Tibial nerve (tissue), 4 donors: ENCODE measurements at places on chromosomes 5 and 9. TPM values are rescaled to one million over a fixed set of nuclear protein-coding genes. Genes with fewer than 3 reads are reported as not detected.

Gene PCDHA6
- total RNA-seq: 1.3 TPM

Gene MEIKIN
- total RNA-seq: not detected

Gene OCLN
- 8.2 TPM for total RNA-seq

Gene CDX1
- total RNA-seq: 0.22 TPM

Gene CCDC187
- total RNA-seq: not detected

Gene CD74
- total RNA-seq: 309 TPM

Gene ABCA1
- 82.0 TPM for total RNA-seq

- no peak overlapping the region for H3K27ac ChIP-seq
- no peaks in the 10 kb centered on the region for H3K36me3 ChIP-seq
- peaks cover 5% of the 10 kb centered on the region for H3K4me1 ChIP-seq
- no peak for DNase-seq
- H3K27me3 ChIP-seq: no peaks in the 10 kb centered on the region
Measured at GRCh38 chr5:176899946-176900779, 1.0 kb upstream of the HK3 start.

- peaks cover 19% of the 10 kb centered on the region for H3K4me1 ChIP-seq
- H3K27me3 ChIP-seq: no peaks in the 10 kb centered on the region
- H3K4me3 ChIP-seq: no peak overlapping the region
- H3K27ac ChIP-seq: peak overlapping the region; percentile 32
Measured at GRCh38 chr5:39426746-39427105, 1.9 kb upstream of the DAB2 start.

DNA sequence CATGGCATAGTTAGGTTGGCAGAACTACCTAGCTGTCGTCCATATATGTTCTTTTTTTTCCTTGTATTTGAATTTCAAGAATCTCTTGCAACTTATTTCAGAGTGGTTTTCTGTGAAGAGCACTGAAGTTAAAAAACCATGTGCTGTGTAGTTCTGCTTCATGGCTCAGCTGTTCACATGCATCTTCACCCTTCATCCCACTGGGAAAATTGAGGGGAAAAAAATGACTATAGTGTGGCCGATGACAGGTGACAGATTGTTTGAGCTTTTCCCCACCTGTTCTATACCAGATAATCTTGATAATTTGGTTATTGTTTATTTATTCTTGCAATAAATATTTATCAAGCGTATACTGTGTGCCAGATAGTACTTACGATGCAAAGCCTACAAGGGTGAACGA is 77.8 kb downstream of the AOPEP start:
- H3K4me1 ChIP-seq: no peaks in the 10 kb centered on the region
- DNase-seq: no peak
- H3K36me3 ChIP-seq: no peaks in the 10 kb centered on the region
- no peak overlapping the region for H3K4me3 ChIP-seq
- no peak overlapping the region for H3K27ac ChIP-seq

DNA sequence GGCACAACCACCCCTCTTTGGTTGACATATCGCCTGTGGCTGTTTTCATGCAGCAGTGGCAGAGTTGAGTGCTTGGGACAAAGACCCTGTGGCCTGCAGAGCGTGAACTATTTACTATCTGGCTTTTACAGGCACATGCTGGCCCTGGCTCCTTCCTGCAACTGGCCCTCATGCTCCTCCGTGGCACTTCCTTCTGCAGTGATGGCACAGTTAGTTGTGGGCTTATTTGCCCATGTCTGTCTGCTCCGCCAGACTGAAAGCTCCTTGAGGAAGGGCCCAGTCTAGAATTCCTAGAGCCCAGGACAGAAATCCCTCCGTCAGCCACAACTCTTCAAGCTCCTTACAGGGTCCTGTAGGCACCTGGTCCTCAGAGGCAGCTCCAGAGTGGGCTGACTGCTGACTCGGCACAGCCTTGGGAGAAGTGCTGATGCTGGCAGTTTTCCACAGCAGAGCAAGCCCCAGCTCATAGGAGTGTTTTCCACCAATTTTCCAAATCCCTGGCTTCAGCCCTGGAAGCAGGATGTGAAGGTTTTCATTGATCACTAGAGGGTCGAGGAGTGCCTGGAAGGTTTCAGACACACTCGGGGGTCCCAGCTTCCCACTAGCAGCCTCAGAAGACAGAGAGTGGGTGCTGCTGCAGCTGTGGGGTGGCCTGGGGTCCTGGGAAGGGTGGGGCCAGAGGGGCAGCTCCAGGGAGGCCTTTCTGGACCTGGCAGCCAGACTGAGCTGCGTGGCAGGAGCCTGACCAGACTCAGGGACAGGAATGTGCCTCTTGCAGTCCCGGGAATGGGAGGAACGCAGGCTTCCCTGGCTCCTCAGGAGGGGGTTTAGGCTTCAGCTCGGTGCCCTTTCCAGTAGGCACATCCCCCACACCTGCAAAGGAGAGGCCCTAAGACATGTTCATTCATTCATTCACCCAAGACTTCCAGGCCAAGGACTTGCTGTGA is 56.5 kb upstream of the ANGPTL2 start:
- peaks cover 5% of the 10 kb centered on the region for H3K4me1 ChIP-seq
- H3K36me3 ChIP-seq: no peaks in the 10 kb centered on the region
- no peak for DNase-seq
- H3K27ac ChIP-seq: no peak overlapping the region
- H3K27me3 ChIP-seq: no peaks in the 10 kb centered on the region

- DNase-seq: no peak
- H3K4me1 ChIP-seq: no peaks in the 10 kb centered on the region
- H3K4me3 ChIP-seq: no peak overlapping the region
- H3K27ac ChIP-seq: no peak overlapping the region
Measured at GRCh38 chr5:116663081-116663480, 88.5 kb upstream of the SEMA6A start.

GRCh38 chr9:75000835-75001234 is 27.3 kb downstream of the CARNMT1 start:
- H3K4me3 ChIP-seq: no peak overlapping the region
- H3K27me3 ChIP-seq: no peaks in the 10 kb centered on the region

GRCh38 chr9:89139455-89139854 is 39.2 kb downstream of the SHC3 start:
- H3K36me3 ChIP-seq: no peaks in the 10 kb centered on the region
- DNase-seq: no peak
- H3K4me3 ChIP-seq: no peak overlapping the region
- no peaks in the 10 kb centered on the region for H3K4me1 ChIP-seq

DNA sequence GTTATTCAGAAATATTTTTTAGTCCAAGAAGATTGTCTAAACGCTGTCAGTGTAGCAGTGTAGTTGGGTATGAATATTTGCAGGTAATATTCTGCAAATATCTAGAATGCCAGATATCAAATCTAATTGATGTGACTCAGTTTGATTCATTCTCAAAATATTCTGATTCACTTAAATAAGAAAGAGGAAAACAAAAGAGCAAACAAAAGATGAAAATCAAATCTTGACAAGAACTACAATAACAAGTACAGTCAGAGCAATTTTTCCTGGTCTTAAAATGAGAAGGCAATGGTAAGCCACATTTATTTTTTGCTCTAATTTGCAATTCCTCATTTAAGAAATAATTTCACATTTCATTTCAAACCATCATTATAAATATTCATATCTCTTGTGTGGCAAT is 36.0 kb downstream of the MRPS30 start:
- no peaks in the 10 kb centered on the region for H3K36me3 ChIP-seq
- no peak overlapping the region for H3K27ac ChIP-seq
- DNase-seq: no peak
- H3K4me3 ChIP-seq: no peak overlapping the region
- no peaks in the 10 kb centered on the region for H3K4me1 ChIP-seq
- no peaks in the 10 kb centered on the region for H3K27me3 ChIP-seq

GRCh38 chr5:167008705-167009104 is 1282.7 kb upstream of the WWC1 start:
- H3K27ac ChIP-seq: no peak overlapping the region
- H3K4me3 ChIP-seq: no peak overlapping the region
- no peaks in the 10 kb centered on the region for H3K27me3 ChIP-seq
- H3K4me1 ChIP-seq: no peaks in the 10 kb centered on the region
- DNase-seq: no peak

DNA sequence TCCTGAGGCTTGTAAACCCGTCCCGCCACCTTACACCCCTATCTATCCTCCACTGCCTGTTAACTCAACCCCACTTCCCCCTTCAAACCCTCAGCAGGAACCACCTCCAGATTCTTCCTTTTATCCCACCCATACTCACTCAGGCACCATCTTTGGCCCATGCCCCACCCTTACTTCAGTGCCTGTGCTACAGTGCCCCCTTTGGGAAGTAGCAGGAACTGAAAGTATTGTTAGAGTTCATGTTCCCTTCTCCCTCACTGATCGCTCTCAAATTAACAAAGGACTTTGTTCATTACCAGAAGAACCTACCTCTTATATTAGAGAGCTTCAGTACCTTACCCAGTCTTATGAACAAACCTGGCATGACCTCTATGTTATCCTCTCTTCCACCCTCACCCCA is 92.2 kb upstream of the MOCS2 start:
- no peaks in the 10 kb centered on the region for H3K36me3 ChIP-seq
- H3K27me3 ChIP-seq: no peaks in the 10 kb centered on the region
- no peak overlapping the region for H3K27ac ChIP-seq
- no peak overlapping the region for H3K4me3 ChIP-seq
- H3K4me1 ChIP-seq: no peaks in the 10 kb centered on the region

DNA sequence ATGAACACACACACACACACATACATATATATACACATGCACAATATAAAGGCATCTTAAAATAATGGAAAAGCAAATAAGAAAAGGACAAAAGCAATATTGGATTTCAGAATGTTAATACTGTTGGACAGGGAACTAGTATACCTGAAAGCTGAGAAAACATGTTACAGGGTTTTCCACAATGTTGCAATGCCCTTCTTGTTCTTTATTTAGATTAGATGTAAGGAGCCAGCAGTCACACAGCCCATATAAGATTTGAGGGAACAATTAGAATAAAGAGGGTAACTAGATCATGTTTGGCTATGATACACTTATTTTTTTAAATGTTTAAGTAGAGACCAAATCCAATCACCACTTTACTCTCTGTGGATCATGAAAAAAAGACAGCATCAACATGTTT is 61.7 kb downstream of the SH3TC2 start:
- H3K27me3 ChIP-seq: no peaks in the 10 kb centered on the region
- no peak overlapping the region for H3K27ac ChIP-seq
- H3K4me3 ChIP-seq: no peak overlapping the region
- no peaks in the 10 kb centered on the region for H3K36me3 ChIP-seq
- DNase-seq: no peak

GRCh38 chr5:138745268-138745667 is 8.0 kb upstream of the CTNNA1 start:
- H3K27me3 ChIP-seq: no peaks in the 10 kb centered on the region
- H3K27ac ChIP-seq: no peak overlapping the region
- no peak overlapping the region for H3K4me3 ChIP-seq
- H3K4me1 ChIP-seq: no peaks in the 10 kb centered on the region
- H3K36me3 ChIP-seq: no peaks in the 10 kb centered on the region
- no peak for DNase-seq

DNA sequence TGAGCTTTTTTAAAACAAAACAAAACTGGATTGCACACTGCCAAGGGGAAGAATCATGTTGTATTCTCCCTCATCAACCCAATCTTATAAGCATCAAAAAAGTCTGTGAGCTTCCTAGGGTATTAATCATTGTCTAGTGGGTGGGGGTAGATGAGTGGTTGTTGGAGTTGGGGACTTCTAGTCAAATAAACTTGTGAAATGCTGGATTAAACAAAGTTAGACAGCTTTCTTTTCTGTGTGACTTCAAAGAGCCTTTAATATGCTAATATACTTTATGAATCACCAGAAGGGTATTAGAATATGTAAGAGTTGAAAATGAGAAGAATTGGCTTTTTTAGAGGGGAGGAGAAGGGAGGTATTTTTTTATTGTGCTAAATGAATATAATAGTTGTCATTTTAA is 87.7 kb downstream of the GALNT10 start:
- peaks cover 1% of the 10 kb centered on the region for H3K4me1 ChIP-seq
- H3K4me3 ChIP-seq: no peak overlapping the region
- DNase-seq: no peak
- H3K36me3 ChIP-seq: no peaks in the 10 kb centered on the region
- no peaks in the 10 kb centered on the region for H3K27me3 ChIP-seq
- no peak overlapping the region for H3K27ac ChIP-seq

- H3K4me3 ChIP-seq: no peak overlapping the region
- H3K36me3 ChIP-seq: no peaks in the 10 kb centered on the region
- no peaks in the 10 kb centered on the region for H3K4me1 ChIP-seq
- H3K27ac ChIP-seq: no peak overlapping the region
- no peak for DNase-seq
Measured at GRCh38 chr5:4361753-4362152, 766.1 kb downstream of the IRX1 start.

DNA sequence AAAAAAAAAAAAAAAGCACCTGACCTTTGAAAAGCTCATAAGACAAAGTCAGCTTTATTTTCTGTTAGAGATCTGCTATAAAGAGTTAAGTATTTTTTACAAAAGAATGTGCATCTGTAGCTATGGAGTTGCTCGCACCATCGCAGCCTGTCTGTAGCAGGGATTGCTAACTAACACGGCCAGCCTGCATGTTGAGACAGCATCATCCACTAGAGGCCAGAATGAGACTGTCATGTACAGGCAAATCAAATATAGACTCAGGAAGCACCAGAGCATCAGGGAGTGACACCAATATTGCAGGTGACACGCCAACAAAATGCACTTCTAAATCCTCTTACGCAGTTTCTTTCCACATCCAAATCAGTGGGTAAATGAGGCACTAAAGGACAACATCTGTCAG is 136.3 kb upstream of the RASEF start:
- H3K27me3 ChIP-seq: no peaks in the 10 kb centered on the region
- peak; percentile 43 for DNase-seq
- no peaks in the 10 kb centered on the region for H3K4me1 ChIP-seq
- no peaks in the 10 kb centered on the region for H3K36me3 ChIP-seq

DNA sequence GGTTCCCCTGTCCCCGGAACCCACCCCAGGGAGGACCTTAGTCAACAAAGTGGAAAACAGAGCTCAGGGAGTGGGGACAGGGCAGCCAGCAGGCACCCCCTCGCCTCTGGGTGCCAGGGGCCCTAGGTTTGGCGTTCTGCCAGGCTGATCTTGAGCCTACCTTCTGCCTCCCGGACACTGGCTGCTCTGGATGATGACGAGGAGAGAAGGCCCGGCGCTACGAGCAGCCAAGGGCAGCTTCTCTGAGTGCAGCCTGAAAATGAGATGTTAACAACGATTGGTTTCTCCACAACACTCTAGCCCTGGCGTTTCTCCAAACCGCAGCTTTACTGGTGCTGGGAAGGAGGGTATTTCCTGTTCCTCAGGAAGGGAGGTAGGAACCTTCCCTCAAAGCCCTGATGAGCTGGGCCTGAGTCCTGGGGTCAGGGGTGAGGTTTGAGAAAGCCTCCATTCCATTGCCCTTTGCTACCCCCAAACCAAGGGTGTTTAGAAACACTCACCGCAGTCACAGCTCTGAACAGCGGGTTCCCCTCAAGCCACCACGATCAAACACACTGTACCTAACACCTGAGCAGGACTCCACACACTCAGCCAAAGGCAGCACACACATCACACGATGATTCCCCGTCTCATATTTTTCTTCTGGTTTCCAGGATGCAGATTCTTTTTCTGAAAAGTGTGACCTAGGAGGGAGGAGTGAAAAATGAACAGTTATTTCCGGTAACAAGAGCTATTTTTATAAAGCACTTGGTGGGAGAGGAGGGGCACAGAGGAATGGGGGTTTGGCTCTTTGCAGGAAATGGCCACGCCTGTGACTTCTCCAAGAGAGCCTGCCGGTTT is at the start of gene STING1:
STING1 (minus strand) TSS at position 709 of the 840 bp plus-strand sequence. CDS start 1,054 bp downstream, outside the sequence.
- H3K27me3 ChIP-seq: no peaks in the 10 kb centered on the region
- peak within 1 kb of the TSS; percentile 73 for H3K27ac ChIP-seq
- no peaks in the 10 kb centered on the region for H3K36me3 ChIP-seq
- H3K4me3 ChIP-seq: peak within 1 kb of the TSS; percentile 23
- peak; percentile 70 for DNase-seq
